Transverse colon (tissue), 4 donors: ENCODE measurements at places on chromosomes 16 and 17.
A peak's percentile ranks its signal among the peaks of the same experiment; 100 is the strongest.

DNA sequence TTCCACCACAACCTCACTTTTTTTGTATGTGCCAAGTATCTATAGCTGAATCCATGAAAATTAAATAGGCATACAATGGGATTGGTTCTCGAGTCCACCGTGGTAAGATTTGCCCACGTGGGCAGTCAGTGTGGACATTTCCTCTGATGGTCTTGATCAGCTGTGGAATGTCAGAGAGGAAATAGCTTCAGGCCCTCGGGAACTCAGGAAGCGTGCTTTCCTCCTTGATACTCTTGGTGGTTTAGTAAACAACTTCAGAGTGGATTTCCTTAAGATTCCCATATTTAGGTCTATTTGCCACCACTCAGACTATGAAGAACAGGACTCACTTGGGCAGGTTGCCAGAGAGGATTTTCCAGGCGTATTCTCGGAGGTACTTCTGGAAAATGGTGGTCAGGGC is 152.5 kb downstream of the VPS53 start:
- DNase-seq: no peak

DNA sequence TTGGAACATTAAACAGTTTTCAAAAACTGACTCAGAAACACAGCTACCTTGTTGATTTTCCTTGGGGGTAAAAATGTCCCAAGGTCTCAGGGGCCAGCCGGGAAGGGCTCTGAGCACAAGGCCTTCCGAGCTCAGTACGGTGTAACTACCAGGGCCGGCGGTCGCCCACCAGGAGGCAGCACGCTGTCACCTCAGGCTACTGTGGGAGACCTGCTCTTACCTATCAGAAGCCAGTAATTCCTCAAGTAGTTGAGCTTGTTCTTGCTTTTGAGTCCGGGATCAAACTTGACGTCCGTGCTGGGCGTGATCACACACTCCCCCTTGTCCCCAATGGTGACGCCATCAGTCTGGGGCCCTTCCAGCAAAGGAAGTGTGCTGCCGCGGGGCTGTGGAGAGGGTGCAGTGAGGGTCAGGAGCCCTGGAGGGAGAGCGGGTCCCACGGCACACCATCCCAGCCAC is 43.4 kb upstream of the ICAM2 start:
- DNase-seq: peak; percentile 76

DNA sequence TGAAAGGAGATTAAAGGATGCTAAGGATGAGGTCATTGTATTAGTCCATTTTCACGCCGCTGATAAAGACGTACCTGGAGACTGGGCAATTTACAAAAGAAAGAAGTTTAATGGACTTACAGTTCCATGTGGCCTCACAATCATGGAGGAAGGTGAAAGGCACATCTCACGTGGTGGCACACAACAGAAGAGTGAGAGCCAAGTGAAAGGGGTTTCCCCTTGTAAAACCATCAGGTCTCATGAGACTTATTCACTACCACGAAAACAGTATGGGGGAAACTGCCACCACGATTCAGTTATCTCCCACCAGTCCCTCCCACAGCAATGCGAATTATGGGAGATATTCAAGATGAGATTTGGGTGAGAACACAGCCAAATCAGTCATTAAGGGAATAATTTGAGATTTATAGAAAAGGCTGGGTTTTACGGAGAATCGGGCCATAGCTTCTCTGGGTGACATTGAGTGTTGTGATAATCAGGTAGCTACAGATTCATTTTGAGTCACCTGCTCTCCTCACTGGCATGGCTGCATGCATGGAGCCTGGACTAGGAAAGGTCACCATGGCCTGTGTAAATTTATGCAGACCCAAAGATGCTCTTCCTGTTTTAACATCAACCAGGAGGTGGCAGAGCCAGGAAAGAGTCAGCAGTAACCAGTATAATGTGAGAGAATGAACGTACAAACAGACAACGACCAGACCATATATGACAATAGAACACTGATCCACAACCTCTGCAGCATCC is 40.5 kb upstream of the DYNLRB2 start:
- no peak for DNase-seq

DNA sequence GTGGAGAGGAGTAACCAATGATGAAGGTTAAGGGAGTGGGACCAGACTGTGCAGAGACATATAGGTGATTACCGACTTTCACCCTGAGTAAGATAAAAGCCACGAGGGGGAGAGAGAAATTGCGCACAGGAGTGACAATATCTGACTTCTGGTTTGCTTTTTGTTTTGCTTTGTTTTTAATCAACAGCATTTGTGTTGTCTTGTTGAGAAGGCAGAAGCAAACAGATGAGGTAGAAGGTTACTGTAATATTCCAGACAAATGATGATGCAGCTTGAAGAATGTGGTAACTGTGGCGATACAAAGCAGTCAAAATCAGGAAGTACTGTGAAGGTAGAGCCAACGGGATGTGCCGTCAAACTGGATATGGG is 7.5 kb downstream of the PELP1 start:
- DNase-seq: no peak

DNA sequence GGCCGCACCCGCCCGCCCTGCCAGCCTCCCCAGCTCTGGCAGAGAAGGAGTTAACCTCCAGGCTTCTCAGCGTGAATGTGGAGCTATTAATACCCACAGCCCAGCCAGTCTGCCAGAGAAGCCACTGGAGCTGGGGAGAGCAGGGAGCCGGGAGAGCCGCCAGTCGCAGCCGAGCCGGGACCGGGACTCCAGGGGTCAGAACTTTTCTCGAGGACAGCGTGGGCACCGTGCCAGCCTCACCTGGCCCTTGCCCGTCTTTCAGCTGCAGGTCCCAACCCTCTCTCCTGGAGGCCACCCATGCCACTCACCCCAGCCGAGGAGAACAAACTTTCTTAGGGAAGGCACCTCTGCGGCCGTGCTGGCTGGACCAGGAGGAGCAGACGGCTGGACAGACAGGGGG is 33.8 kb upstream of the SBK1 start:
- DNase-seq: no peak

DNA sequence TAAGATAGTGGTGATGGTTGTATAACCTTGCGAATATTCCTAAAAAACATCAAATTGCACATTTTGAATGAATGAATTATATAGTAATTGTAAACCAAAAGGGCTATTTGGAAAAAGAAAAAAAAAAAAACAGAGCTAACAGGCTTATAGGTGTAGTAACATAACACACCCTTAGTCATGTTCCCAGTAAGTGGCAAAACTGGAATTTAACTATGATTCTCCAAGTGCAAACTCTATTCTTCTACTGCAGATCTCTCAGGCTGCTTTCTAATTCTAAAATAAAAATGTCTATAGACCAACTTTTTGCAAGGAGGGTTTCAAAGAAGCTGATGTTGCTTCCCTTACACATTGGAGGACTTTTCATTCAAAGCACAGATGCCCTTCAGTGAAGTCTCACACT is 293.2 kb upstream of the MON1B start:
- no peak for DNase-seq

DNA sequence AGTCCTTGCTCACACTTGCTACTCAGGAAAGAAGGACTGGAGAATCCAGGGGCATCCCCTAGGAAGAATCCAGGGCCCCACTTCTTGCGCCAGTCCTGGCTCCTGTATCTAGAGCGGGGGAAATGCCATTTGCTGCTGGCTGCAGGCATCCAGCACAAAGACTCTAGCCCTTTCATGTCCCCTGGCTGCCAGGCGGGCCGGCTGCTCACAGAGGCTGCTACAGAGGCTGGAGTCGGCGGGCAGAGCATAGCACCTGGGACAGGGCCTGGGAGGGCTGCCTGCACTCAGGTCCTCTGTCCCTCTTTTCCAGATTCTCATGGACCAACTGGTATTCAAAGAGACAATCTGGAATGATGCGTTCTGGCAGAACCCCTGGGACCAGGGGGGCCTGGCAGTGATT is 13.8 kb downstream of the SMIM5 start:
- DNase-seq: no peak

DNA sequence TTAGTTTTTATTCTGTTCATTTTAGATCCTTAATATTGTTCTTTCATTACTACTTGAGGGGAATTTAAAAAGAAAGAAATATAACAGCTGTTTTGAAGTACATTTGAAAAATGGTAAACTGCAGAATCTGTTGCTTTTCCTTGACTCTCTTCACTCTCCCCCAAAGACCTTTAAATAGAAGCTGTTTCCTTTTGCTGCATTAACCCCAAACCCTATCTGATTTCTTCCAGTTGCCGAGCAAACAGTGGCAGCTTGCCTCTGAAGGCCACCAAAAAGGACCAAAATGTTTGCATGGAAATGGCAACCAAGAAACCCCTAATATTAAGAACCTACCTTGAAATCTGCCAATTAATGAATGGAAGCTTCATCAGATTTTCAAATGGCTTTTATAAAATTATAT is 37.1 kb downstream of the PRKCA start:
- DNase-seq: no peak

- no peak for DNase-seq
Observed at GRCh38 chr17:29069526-29070041, 26.6 kb downstream of the PIPOX start.

GRCh38 chr17:39236450-39236927 is 10.7 kb upstream of the STAC2 start:
- no peak for DNase-seq

- DNase-seq: no peak
Observed at GRCh38 chr17:81309859-81310839, 15.0 kb upstream of the SLC38A10 start.

DNA sequence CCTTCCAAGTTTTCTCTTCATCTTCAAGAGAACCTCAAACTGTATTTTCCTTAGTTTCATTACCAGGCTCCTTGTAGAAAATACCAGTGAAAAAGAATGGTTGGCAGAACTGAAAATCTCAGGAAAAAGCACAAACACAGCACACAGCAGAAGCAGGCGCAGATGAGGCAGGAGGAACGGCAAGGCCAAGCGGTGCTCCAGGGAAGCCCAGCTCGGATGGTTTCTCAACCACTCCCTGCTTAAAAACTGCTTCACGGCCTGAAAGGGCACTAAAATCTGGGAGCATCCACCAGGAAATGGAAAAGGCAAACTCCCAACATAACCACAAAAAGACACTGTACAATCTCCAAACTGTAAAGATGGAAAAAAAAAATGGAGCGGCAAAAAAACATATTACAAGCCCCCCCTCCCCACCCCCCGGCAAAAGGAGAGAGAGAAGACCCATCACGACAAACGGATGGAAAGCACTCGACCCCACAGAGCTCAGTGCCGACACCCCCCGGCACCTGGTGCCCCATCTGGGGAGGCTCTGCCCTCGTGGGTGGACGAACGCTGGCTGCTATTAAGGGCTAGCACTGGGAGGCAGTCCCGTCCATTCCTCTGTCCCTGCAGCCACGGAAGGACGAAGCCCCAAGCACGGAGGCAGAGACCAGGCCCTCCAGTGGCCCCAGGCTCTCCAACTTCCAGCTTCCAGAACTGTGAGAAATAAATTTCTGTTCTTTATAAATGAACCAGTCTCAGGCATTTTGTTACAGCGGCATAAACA is 127.5 kb downstream of the ZNF778 start:
- DNase-seq: no peak

DNA sequence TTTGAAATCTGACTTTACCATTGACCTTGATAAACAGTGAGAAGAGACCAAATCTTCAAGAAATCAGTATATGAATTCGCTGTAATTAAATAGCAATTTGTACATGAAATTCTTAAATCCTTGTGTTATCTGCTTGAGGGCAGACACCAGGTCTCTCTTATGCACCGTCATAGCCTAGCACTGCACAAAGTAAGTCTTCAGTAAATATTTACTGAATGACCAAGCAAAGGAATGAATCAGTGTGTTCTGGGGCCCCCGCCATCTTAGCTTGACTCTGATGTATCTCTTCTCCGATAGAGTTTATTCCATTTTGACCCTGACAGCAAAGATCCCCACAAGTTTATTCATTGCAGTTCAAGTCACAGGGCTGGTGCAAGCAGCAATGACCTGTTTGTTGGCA is 328.0 kb downstream of the TMEM114 start:
- DNase-seq: no peak

- DNase-seq: peak; percentile 23
Observed at GRCh38 chr17:82593590-82594087, 54.6 kb downstream of the WDR45B start.

DNA sequence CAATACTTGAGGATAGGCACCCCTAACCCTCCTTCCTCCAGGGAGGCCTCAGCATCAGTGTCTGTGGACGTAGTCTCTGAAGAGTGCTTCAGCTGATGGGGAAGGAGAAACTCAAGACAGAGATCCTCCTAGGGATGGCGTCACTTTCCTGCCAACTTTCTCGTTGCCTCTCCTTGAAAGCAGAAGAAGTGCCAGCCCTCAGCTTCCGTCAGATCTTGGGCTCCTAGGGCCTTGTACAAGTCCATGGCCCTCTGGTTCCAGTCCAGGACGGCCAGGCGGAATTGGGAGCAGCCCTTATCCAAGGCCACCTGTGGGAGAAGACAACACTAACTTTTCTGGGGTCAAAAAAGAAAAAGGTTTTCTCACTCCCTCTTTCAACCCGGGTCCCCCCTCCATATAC is 1.3 kb downstream of the SAT2 start:
- DNase-seq: no peak

DNA sequence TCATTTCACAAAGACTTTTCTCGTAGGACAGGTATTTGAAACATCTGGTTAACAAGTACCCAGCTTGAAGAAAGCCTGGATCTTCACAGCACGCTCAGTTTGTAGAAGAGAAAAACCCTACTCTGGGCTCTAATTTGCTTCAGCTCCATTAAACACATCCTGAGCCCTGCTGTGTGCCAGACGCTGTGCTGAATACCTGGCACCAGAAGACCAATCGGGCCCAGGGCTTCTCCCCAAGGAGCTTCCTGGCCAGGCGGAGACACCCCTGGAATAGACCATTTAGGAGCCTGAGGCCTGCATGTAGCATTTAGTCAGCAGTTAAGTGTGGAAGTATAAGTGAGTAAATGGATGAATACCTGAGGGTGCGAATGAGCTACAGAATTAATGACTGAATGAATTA is 8.9 kb upstream of the ABAT start:
- no peak for DNase-seq

GRCh38 chr17:41982026-41982760 is 15.6 kb downstream of the CNP start:
- DNase-seq: no peak

GRCh38 chr17:80474961-80475909 is 1.2 kb downstream of the NPTX1 start:
- DNase-seq: no peak

DNA sequence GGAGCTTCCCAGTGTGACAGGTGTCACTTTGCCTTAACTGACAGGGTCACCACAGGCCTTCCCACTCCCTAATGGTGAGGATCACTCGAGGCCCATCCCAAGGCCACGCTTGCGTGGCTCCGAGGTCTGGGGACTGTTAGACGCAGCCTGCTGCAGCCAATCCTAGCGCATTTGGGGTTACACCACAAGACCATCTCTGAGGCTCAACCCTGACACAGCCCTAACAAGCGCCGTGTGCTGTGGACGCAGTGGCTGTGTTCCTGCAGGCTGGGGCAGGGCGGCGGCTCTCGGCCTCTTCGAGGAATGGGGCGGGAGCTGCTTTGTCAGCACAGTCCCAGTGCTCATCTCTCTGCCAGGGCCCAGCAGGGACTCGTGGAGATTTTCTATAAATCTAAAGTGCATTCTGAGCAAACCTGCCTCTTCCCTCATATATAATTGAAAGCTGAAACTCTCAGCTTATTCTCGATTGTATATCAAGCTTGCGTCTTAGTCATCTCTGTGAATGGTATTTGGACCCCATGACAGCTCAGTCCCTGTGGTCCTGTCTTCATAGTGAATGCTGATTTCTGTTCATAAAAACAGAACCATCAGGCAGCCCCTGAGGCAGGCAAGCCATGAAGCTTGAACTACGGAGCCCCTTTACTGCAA is 65.8 kb upstream of the CHMP6 start:
- DNase-seq: no peak
